ENCODE measurements at places on chromosomes 3 and 15. TPM values are rescaled to one million over a fixed set of nuclear protein-coding genes. Genes with fewer than 3 reads are reported as not detected.
A peak's percentile ranks its signal among the peaks of the same experiment; 100 is the strongest.

DNA sequence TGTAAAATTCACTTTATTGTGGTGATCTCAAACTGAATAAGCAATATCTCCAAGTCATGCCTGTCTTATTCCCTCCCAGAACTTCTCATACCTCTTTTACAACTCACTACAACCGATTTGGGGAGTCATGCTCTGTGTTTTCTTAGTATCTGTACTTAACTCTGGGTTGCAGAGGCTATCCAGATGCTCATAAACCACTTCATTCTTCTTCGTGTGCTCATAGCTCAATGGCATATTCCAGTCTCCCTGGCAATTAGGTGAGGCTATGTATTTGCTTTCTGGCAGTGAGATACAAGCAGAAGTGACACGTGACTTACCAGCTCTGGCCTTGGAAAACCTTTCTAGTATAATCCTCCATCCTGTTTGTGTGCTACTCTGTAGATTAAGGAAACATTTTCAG, 360.9 kb downstream of the ZNF385D start:
- H3K36me3 ChIP-seq, result no peaks in the 10 kb centered on the region
- H3K4me3 ChIP-seq, result no peak overlapping the region
- no peaks in the 10 kb centered on the region for H3K4me1 ChIP-seq
- no peaks in the 10 kb centered on the region for H3K27me3 ChIP-seq
- no peak for DNase-seq

GRCh38 chr3:158728061-158728377, 4.2 kb downstream of the RARRES1 start:
- no peaks in the 10 kb centered on the region for H3K36me3 ChIP-seq
- H3K4me3 ChIP-seq, result no peak overlapping the region
- H3K4me1 ChIP-seq, result peaks cover 11% of the 10 kb centered on the region
- no peaks in the 10 kb centered on the region for H3K27me3 ChIP-seq
- DNase-seq, result no peak
- no peak overlapping the region for H3K27ac ChIP-seq

The GOLGA6L10 gene
- 0.96 TPM for total RNA-seq

The ZNF620 gene
- total RNA-seq, result 7.6 TPM

DNA sequence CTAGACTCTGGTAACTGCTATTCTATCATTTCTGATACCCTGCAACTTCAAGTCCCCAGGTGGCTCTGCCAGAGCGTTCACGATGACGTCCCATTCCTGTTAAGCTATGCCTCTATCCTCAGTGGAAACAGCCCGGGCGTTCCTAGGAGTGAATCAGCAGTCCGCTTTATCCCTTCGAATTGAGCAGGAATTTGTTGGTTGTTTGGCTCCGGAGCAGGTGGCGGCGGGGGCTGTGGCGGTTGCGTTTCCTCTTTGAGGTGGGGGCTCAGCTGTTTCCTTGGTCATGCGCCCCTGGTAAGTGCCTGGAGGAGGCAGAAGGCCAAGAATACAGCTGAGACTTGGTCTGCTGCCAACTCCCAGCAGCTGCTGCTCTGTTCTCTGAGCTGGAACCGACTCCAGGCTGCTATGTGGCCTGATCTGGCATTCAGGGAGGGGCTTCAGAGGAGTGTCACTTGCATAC, 25.2 kb downstream of the ARPP21 start:
- no peak for DNase-seq
- no peaks in the 10 kb centered on the region for H3K27me3 ChIP-seq
- H3K36me3 ChIP-seq, result no peaks in the 10 kb centered on the region
- H3K4me1 ChIP-seq, result no peaks in the 10 kb centered on the region
- no peak overlapping the region for H3K4me3 ChIP-seq

DNA sequence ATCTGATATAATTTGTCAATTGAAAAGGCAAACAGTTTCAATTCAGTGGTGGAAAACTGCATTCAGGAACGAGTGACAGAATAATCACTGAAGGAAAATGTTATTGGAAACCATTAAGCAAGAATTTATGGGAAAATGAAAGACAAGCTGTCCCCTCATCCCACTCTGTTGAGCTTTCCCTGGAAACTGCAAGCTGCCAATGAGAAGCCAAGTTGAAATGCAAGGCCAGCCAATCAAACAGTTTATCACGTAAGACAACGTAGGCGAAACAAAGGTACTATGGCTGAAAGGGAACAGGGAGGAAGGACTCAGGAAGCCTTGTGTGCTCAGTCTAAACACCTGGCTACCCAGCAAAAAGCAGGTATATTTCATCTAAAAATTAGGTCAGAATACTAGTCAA, 187.9 kb upstream of the ATP10A start:
- no peaks in the 10 kb centered on the region for H3K4me1 ChIP-seq
- no peak overlapping the region for H3K4me3 ChIP-seq
- no peak for DNase-seq
- no peaks in the 10 kb centered on the region for H3K36me3 ChIP-seq

GRCh38 chr3:155110996-155111901, 31.1 kb downstream of the MME start:
- no peaks in the 10 kb centered on the region for H3K36me3 ChIP-seq
- H3K4me1 ChIP-seq, result no peaks in the 10 kb centered on the region
- no peak overlapping the region for H3K27ac ChIP-seq
- no peak overlapping the region for H3K4me3 ChIP-seq
- no peak for DNase-seq

The CRABP1 gene
- total RNA-seq, result not detected

The MNS1 gene
- total RNA-seq, result 0.74 TPM

The SPINT1 gene
- total RNA-seq, result 6.7 TPM

The IL17RD gene
- total RNA-seq, result 0.04 TPM

GRCh38 chr3:153166206-153166605, 4.2 kb downstream of the RAP2B start:
- peaks cover 44% of the 10 kb centered on the region for H3K4me1 ChIP-seq
- H3K27ac ChIP-seq, result peak overlapping the region; percentile 35
- H3K4me3 ChIP-seq, result peak overlapping the region; percentile 97
- no peaks in the 10 kb centered on the region for H3K36me3 ChIP-seq
- DNase-seq, result peak; percentile 17
- no peaks in the 10 kb centered on the region for H3K27me3 ChIP-seq

GRCh38 chr3:174639970-174640369, 219.2 kb upstream of the NAALADL2 start:
- no peak for DNase-seq
- H3K27me3 ChIP-seq, result no peaks in the 10 kb centered on the region
- H3K4me1 ChIP-seq, result no peaks in the 10 kb centered on the region
- no peak overlapping the region for H3K27ac ChIP-seq
- H3K4me3 ChIP-seq, result no peak overlapping the region
- H3K36me3 ChIP-seq, result no peaks in the 10 kb centered on the region

The EFCC1 gene
- not detected for total RNA-seq

The PTH1R gene
- not detected for total RNA-seq

GRCh38 chr3:50268703-50269451, at the start of gene SEMA3B:
TSS of gene SEMA3B (plus strand) at chr3:50269147. CDS start at chr3:50269241, 94 bp downstream.
- H3K27ac ChIP-seq, result no peak within 1 kb of the TSS
- peaks cover 7% of the 10 kb centered on the region for H3K4me1 ChIP-seq
- H3K36me3 ChIP-seq, result no peaks in the 10 kb centered on the region
- DNase-seq, result no peak

Data from CD8-positive, alpha-beta memory T cell (primary cell).